ENCODE measurements at places on chromosomes 2 and 18. TPM values are rescaled to one million over a fixed set of nuclear protein-coding genes. Genes with fewer than 3 reads are reported as not detected.

Gene TBR1
- total RNA-seq: 0.05 TPM

Gene LHCGR
- 0.05 TPM for total RNA-seq

Gene INPP4A
- total RNA-seq: 24.9 TPM

Gene GKN1
- 1.4 TPM for total RNA-seq

Gene ALPI
- 0.19 TPM for total RNA-seq

- H3K27ac ChIP-seq: no peak overlapping the region
- no peak for DNase-seq
- no peaks in the 10 kb centered on the region for H3K36me3 ChIP-seq
- no peaks in the 10 kb centered on the region for H3K4me1 ChIP-seq
- no peak overlapping the region for H3K4me3 ChIP-seq
- no peaks in the 10 kb centered on the region for H3K27me3 ChIP-seq
Measured at GRCh38 chr2:239041062-239041461, 193.2 kb downstream of the TWIST2 start.

GRCh38 chr2:130264501-130264900 is 66.3 kb upstream of the TUBA3E start:
- H3K4me1 ChIP-seq: no peaks in the 10 kb centered on the region
- no peaks in the 10 kb centered on the region for H3K27me3 ChIP-seq
- DNase-seq: no peak

GRCh38 chr18:46068763-46069162 is 3.3 kb downstream of the PSTPIP2 start:
- no peak for DNase-seq
- no peak overlapping the region for H3K4me3 ChIP-seq
- no peaks in the 10 kb centered on the region for H3K36me3 ChIP-seq
- H3K27ac ChIP-seq: peak overlapping the region; percentile 10
- peaks cover 15% of the 10 kb centered on the region for H3K27me3 ChIP-seq
- peaks cover 5% of the 10 kb centered on the region for H3K4me1 ChIP-seq

DNA sequence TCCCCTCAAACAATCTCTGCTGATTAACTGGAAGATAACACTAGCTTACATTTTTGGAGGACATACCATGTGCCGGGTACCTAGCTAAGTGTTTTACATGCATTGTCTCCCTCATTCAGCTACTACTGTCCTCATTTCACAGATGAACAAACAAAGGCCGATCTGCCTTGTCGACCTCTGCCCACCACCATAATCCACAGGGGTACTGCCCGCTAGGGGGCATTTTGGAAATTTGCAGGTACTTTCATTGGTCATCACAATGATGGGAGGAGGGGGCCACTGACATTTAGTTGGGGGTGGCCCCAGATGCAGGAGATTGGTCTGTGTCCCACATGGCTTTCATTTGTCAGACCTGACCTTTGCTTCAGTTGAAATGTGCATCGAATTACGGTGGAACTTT is 3.9 kb upstream of the TMEM163 start:
- no peak for DNase-seq
- H3K4me1 ChIP-seq: peaks cover 11% of the 10 kb centered on the region
- H3K4me3 ChIP-seq: no peak overlapping the region
- no peaks in the 10 kb centered on the region for H3K36me3 ChIP-seq
- peaks cover 42% of the 10 kb centered on the region for H3K27me3 ChIP-seq

DNA sequence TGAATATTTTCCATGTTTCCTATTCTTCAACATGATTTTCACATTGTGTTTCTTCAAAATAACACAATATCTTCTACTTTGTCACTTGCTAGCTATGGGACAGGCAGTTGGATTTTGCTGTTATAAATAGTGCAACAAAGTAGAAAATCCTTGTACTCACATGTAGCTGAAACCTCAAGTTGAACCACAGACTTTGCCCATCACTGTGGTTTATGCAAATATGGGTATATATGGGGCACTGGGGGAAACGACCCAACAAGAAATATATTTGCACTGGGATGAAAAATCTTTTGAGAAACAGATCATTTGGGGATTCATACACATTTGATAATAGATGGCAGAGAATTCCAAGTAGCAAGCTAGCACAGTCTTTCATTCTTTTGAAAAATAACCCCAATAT is 486.3 kb upstream of the MAP2 start:
- DNase-seq: no peak
- H3K36me3 ChIP-seq: no peaks in the 10 kb centered on the region
- H3K4me1 ChIP-seq: no peaks in the 10 kb centered on the region
- no peak overlapping the region for H3K27ac ChIP-seq
- no peak overlapping the region for H3K4me3 ChIP-seq
- H3K27me3 ChIP-seq: no peaks in the 10 kb centered on the region

DNA sequence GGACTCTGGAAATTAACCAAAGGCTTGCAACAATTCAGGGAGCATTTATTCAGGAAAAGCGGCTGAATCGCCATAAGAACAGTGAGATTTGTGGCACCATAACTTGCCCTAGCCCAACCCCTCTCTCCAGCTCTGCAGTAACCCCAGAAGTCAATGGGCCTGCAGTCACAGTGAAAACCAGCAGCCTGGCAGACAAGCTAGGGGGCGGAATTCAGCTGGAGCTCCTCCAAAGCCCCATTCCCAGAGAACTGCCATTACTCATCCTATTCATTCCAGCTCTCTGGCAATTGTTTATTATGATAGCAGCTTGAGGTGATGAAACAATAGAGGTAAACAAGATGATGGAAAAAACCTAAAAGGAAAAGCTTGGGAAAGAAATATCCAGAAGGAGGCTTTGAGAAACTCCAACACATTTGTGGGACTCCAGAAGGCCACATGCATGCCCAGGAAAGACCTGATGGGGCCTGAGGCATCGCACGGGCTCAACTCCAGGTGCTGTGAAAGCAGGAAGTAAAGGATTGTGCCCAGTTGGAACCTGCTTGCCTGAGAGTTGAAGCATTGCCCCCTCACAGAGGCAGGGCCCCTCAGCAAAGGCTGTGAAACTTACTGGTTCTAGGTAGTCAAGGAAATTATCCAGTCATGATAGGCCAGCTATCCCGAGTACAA is 126.7 kb downstream of the TWIST2 start:
- H3K27me3 ChIP-seq: no peaks in the 10 kb centered on the region
- no peak overlapping the region for H3K27ac ChIP-seq
- DNase-seq: no peak
- H3K4me1 ChIP-seq: no peaks in the 10 kb centered on the region

GRCh38 chr2:237455764-237456163 is 31.3 kb upstream of the MLPH start:
- H3K27ac ChIP-seq: no peak overlapping the region
- H3K27me3 ChIP-seq: no peaks in the 10 kb centered on the region
- H3K36me3 ChIP-seq: no peaks in the 10 kb centered on the region
- H3K4me1 ChIP-seq: no peaks in the 10 kb centered on the region

- no peaks in the 10 kb centered on the region for H3K4me1 ChIP-seq
- no peak overlapping the region for H3K27ac ChIP-seq
- no peaks in the 10 kb centered on the region for H3K36me3 ChIP-seq
- no peak for DNase-seq
- no peak overlapping the region for H3K4me3 ChIP-seq
Measured at GRCh38 chr2:70412294-70413070, 110.6 kb upstream of the FAM136A start.

All from thymus (tissue), 14 donors.